Activated T-cell treated with anti-CD3 and anti-CD28 coated beads, Interleukin-2, amount 50 U/mL, for 48 hours (primary cell): ENCODE measurements at places on chromosomes 1 and 21.

GRCh38 chr1:172867216-172867818 is 183.4 kb downstream of the TNFSF18 start:
- DNase-seq: no peak

DNA sequence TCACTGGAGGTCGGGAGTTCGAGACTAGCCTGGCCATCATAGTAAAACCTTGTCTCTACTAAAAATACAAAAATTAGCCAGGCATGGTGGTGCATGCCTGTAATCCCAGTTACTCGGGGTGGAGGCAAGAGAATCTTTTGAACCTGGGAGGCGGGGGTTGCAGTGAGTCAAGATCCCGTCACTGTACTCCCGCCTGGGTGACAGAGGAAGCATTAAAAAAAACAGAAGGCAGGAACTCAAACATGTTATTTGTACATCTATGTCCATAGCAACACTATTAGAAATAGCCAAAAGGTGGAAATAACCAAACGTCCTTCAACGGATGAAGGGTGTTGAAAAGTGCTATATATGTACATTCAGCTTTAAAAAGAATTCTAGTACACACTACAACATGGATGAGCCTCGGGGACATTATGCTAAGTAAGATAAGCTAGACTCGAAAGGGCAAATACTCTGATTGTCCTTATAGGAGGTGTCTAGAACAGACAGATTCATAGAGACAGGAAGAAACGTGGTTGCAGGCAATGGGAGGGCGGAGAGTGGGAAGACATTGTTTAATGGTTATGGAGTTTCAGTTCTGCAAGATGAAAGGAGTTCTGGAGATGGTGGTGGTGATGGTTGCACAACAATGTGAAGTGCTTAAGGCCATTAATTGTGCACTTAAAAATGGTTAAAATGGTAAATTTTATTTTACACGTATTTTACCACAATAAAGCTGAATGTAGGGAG is 19.2 kb downstream of the NLRP3 start:
- DNase-seq: no peak

DNA sequence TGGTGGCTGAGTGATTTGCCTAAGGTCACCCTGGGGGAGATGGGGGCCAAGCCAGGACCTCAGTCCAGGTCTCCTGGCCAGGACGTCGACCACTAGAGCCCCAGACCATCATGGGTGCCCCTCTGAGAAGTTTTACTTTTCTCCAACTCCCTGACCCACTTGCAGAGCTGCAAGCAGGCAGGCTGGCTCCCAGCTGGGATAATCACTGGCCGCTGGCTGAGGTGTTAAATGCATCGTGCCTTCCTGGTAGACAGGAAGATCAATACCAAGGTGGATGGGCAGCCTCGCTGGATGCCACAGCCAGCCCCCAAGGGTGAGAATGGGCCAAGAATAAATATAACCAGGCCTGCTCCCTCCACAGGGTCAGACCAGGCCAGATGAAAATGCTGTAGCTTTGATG is 106.2 kb downstream of the EPHB2 start:
- no peak for DNase-seq

GRCh38 chr1:99170516-99170915 is 93.8 kb upstream of the PLPPR4 start:
- DNase-seq: no peak

- peak; percentile 56 for DNase-seq
Measured at GRCh38 chr1:107964336-107965109, 457 bp downstream of the VAV3 start.

DNA sequence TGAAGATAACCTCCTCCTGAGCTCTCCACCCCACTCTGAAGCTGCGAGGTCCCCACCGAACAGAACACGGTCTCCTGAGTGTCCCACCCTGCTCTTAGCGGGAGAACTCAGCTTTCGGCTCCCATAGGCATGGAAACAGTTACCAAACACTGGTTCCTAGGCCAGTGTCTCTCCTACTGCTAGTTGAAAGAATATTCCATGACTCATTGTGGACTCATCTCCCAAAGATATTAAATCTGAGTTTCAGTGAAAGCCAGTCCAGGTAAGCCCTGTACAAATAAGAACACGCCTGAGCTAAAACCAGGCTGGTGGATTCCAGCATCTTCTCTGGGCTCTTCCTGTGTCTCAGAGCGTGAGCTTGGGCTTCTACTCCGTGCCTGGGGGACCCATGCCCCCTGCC is 107.5 kb upstream of the CLDN14 start:
- DNase-seq: no peak

GRCh38 chr1:163361123-163361934 is 39.6 kb downstream of the NUF2 start:
- DNase-seq: no peak

- no peak for DNase-seq
Measured at GRCh38 chr1:54273795-54274163, 73.8 kb downstream of the MRPL37 start.

- no peak for DNase-seq
Measured at GRCh38 chr1:94068096-94068998, 52.6 kb downstream of the ABCA4 start.

GRCh38 chr21:38787461-38788274 is 18.1 kb upstream of the ETS2 start:
- no peak for DNase-seq

DNA sequence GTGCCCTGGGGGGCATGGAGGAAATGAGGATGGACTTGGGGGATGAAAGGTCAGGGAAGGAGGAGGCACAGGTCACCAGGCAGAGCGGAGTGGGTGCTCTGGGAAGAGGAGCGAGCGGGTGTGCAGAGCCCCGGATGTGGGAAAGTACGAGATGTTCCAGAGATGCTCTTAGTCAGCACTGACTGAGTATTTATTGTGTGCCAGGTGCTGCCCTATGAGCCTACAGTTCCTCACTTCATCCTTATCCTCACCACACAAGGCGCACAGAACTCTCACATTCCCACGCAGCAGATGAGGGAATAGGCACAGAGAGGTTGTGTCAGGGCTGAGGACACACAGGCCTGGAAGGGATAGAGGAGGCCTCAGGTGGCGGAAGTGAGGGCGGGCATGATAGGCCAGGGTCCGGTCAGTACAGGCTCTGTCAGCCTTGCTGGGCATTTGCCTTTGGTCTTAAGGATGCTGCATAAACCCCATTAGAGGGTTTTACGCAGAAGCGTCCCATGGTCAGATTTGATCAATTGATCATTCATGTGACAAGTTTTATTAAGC is 77.3 kb downstream of the ARHGEF10L start:
- DNase-seq: no peak

DNA sequence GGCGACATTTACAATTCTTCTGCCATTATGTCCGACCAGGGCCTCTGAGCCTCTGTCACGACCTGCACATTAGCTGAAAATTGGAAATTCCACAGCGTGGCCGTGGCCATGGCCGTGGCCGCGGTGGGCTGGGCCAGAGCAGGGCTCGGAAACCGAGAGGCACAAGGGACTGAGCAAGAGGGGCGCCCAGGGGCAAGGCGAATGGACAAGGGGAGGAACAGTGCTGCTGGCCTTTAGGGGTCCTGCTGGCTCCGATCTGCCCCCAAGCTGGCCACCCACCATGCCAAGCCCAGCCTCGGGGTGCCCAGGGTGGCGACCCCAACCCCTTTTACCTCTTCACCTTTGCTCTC is 75.0 kb downstream of the TAS1R2 start:
- no peak for DNase-seq

GRCh38 chr1:205275916-205276688 is 45.4 kb downstream of the NUAK2 start:
- no peak for DNase-seq

- DNase-seq: no peak
Measured at GRCh38 chr1:34898330-34898761, 31.1 kb downstream of the DLGAP3 start.

- no peak for DNase-seq
Measured at GRCh38 chr1:7269525-7269924, 484.3 kb downstream of the CAMTA1 start.

DNA sequence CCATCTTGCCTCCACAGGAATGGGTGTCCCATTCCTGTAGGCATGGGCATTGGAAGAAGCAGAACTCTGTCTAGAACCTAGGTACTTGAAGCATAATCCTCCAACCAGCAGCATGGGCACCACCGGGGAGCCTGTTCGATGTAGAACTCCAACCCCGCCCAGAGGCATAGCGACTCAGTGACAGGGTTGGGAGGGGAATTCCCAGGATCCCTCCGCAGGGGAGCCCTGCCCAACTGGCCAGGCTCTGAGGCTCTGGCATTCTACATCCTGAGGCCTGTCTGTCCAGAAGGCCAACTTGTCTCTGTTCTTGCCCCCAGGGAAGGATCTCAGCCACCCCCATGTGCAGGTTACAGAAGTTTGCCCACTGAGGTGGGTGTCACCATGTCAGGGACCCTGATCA is 38.2 kb downstream of the CACNA1S start:
- DNase-seq: no peak

GRCh38 chr1:197170538-197170937 is 24.1 kb upstream of the ASPM start:
- DNase-seq: no peak

DNA sequence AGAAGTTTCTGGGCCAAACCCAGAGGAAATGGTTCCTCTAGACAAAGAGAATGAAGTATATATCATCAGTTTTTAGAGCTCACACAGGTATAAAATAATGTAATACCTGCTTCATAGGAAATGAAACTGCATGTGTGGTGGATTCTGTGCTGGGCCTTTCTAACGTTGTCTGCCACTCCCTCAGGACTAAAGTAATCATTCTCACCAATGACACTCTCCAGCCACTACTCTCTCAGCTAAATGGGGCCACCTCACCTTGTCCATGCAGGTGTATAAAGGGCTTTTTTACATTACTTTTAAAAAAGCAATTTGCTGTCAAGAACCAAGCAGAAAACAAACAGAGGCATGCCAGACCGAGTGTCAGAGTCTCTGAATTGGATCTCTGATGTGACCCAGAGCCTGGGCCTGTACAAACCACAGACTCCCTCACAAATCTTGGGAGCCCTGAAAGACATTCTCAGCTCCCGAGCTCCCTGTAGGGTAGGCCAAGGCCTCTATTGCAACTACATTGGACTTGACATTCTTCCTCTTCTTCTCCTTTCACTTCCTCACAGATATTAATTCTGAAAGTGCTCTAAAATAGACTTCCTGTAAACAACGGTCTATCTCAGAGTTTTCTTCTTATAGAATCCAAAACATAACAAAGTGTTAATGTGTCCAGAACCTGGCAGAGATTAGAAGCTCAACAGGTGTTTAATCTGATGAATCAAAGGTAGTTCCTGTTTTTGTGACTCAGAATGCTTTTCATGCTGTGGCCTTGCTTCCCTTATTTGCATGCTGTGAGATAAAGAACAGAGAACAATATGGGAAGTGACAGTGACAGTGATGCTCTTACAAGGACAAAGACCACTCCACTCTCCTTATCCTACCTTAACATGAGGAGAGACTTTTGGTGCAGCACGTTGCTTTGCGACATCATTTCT is 8.6 kb downstream of the AIM2 start:
- no peak for DNase-seq

GRCh38 chr1:225486856-225487255 is 59.0 kb upstream of the LBR start:
- no peak for DNase-seq

GRCh38 chr1:53698384-53698980 is 40.5 kb downstream of the GLIS1 start:
- DNase-seq: no peak

- DNase-seq: no peak
Measured at GRCh38 chr1:174800876-174801275, 198.9 kb upstream of the CACYBP start.

DNA sequence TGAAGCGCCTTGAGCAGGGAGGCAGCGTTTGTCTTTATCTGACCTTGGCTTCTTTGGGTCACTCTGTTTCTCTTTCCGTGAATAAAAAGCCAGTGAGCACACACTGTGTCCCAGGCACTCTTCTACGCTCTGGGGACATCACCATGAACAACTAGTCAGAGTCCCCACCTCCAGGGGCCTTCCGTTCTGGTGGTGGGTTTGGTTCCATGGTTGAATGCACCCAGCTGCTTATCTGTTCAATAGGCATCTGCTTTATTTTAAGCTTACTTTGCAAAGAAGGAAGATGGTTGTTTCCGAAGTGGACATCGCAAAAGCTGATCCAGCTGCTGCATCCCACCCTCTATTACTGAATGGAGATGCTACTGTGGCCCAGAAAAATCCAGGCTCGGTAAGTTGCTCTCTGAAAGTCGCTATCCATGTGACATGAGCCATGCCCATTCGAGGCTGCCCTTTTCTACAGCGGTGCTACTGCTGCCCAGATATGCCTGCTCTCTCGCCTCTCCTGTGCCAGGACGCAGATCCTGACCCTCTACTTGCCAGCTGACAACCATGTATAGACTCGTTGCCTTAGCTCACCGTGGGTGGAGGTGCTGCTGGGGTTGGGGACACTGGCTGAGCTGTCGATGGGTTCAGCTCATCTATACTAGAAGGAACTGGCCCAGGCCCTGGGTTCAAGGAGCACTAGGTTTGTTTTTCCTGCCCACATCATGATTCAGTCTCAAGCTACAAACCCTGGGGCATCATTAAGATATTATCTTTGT is 5.9 kb downstream of the MX1 start:
- DNase-seq: no peak

DNA sequence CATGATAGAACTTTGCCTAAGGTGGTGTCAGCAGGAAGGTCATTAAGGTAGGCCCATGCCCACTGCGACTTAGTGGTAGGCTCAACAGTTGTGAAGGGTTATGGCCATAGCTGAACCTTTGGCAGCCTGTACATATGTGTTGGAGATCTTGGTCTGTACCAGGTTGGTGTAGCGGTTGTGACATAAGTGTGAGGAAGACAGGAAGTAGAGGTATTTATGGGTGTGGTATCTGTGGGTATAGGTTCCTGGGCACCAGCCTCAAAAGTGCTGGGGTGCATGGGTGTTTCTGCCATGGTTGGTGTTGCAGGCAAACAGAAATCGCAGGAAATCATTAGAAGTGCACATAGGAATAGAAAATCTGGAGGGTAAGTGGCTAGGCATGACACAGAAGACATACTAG is 18.6 kb upstream of the LRIF1 start:
- no peak for DNase-seq

GRCh38 chr21:45132841-45133573 is 58.6 kb downstream of the ADARB1 start:
- no peak for DNase-seq

GRCh38 chr1:239815074-239815473 is 276.6 kb upstream of the FMN2 start:
- no peak for DNase-seq

DNA sequence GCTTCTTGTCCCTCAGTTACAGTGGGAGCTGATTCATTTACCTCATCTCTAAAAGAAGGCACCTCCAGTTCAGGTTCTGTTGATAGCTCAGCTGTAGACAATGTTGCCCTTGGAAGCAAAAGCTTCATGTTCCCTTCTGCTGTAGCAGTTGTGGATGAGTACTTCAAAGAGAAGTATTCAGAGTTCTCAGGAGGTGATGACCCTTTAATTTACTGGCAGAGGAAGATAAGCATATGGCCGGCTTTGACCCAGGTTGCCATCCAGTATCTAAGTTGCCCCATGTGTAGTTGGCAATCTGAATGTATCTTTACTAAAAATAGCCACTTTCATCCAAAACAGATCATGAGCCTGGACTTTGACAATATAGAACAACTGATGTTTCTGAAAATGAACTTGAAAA is 4.5 kb downstream of the ZBED6 start:
- no peak for DNase-seq

- no peak for DNase-seq
Measured at GRCh38 chr1:234647245-234647644, 37.3 kb upstream of the IRF2BP2 start.

GRCh38 chr1:103002005-103002404 is 106.3 kb downstream of the COL11A1 start:
- no peak for DNase-seq

GRCh38 chr1:3345792-3346191 is 108.7 kb upstream of the ARHGEF16 start:
- no peak for DNase-seq
